AG10803 (cell line): ENCODE measurements at places on chromosomes 2 and 18.

- DNase-seq, result no peak
These were observed 29.8 kb downstream of the EHD3 start for GRCh38 chr2:31263636-31264190.

- no peak for DNase-seq
These were observed 1.0 kb upstream of the HDAC4 start for GRCh38 chr2:239401881-239402233.

DNA sequence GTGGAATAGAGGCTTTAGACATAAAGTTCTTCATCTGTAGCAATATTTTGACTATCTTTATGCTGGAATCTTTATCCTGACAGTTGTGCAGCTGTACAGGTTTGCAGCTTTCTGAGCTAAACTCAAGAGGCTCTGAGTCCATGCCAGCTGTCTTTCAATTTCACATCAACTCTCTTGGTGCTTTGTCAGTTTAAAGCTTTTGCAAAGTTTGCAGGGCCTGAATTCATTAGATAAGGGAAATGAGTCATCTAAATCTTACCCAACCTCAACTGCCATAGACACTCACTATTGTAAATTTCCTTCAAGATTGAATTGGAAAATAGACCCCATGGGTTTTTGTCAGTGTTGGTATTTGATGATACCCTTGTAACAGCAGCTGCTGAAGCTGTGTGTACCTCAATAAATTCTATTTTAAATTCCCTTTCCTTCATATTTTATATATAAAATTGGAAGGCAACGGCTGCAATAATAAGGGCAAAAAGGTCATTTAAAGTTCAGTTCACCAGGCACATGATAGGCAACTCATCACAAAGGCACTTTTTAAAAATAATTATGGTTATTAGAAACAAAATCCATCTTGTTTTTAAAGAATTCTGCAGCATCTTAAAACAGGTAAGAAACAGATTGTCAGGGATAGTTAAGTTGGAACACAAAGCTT, 169.9 kb upstream of the SLC39A10 start:
- DNase-seq, result peak; percentile 38

- DNase-seq, result no peak
These were observed 125.3 kb upstream of the APCDD1 start for GRCh38 chr18:10329101-10329500.

DNA sequence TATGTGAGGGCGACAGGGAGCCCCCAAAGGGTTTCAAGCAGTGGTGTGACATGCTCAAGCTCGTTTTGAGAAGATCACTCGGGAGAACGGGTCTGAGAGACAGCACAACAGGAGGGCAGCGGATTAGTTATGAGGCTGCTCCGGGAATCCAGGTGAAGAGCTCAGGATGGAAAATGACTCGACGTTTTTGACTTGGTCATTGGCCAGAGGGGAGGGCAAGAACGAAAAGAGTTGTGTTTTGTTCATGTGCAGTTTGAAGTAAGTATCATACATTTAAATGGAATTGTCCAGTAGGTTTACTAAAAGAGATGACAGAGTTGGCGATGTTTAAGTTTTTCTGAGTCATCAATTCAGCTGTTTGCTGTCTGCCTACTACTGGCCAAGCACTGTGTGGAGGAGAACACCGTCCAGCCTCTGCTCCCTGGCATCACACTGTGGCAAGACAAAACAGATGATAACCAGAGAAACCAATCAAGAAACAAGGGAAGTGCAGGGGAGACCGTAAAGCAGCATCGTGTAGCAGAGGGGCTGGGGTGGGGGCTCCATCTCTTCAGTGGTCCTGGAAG, 25.3 kb upstream of the ANXA4 start:
- DNase-seq, result peak; percentile 46

DNA sequence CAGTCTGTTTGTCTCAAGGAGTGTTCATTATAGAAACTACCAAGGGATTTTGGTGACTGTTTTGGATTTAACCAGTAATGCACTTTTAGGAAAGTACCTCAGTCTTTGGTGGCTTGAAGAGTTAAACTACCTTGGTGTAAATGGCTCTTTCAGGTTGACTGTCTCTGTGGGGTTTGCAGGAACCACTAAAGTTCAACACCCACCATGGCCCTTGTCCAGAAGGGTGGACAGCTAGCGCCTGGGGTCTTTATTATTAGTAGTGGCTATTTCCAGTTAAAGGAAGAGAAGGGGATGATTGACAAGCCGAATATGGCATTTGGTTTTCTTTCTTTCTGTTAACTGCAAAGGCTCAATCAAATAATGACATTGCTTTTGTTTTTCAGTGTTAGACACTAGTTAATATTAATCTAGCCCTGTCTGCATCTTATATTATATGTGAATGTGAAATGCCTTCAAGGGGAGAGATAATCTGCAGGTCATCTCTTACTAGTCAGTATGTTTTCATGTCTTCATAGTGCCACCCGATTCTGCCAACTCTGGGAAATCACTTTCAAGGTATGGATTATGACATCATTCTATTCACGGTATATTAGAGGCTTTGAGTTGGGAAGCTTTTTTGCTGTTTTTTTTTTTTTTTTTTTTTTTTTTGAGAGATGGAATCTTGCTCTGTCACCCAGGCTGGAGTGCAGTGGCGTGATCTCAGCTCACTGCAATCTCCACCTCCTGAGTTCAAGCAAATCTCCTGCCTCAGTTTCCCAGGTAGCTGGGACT, 56.4 kb downstream of the MAP4K4 start:
- no peak for DNase-seq

DNA sequence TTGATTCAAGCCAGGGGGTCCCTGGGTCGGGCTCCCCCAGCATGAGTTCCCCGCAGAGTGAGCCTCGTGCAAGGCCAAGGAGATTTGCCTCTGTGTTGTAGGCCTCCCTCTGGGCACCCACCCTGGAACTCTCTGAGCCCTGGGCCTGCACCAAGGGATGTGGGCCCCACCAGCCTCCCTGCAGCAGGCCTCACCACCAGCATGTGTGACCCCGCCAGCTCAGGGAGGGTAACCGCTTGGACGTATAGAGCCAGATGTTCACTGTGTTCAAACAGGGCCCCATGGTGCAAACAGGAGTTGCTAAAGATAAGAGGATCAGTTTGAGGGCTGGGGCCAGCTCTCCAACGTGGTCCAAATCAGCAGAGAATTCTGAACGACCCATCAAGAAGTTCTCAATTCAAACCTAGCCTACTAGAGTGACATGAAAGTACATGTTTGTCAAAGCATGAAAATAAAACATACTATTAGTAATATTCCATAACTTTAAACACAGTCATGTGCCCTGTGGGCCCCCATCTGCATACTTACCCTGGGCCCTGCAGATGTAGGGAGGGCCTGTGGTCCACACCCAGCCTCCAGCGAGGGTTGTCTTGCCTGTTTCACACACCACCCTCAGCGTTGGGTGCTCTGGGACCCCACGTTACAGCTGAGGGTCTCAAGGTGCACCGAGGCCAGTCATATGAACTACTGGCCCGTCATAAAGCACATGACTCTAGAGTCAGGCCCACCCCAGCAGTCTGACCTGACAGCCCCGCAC, 5.5 kb upstream of the TUBB6 start:
- DNase-seq, result no peak

DNA sequence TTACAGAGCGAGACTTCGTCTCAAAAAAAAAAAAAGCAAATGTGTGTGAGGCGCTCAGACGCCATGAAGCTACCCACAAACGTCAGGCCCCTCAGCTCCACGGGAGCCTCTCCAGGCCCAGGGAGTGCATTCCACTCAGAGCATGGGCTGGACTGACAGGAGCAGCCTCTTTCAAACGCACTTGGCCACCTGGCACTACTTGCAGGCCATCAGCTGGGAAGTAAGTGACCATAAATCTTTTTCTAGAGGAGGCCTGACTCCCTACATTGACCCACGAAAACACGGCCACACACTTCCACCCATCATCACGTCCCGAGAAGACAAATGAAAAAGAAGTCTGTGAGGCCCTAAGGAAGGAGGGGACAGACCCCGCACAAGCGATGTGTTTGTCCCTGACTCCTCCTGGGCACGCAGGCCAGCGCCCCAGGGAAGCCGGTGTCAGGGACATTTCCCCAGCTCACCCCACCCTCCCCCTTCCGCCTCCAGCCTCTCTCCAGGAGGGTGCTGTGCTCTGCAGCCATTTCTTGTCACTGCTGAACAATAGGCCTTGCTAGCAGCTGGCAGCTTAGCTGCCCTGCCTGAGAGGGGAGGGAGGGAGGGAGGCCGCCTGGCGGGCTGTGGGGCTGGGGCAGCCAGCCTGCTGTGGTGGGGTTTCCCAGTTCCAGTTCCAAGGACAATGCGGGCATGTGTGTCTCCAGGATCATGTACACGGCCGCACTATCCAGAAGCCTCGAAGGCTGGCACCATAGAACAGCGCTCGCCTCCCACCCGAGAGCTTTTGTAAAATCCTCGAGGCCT, 26.6 kb downstream of the SERTAD2 start:
- DNase-seq, result no peak

- peak; percentile 68 for DNase-seq
These were observed 272.9 kb downstream of the CDH20 start for GRCh38 chr18:61606068-61606660.

DNA sequence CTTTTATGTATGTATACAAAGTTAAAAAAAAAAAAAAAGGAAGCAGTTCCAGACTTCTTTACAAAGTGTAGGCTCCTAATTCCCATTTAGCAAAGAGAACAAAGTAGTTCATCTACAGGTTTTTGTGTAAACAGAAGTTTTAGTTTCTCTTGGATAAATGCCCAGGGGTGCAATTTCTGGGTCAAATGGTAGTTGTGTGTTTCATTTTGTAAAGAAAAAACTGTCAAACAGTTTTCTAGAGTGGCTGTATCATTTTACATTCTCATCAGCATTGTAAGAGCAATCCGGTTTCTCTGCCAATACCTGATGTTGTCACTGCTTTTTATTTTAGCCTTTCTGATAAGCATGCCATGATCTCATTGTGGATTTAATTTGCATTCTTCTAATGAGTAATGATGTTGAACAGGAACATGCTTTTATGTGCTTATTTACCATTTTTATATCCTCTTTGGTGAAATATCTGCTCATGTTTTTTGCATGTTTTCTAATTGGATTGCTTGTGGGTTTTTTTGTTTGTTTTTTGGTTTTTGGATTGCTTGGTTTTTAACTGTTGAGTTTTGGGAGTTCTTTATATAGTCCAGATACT, 16.6 kb upstream of the PSME4 start:
- DNase-seq, result no peak
